Osteoblast (primary cell): ENCODE measurements at places on chromosomes 7 and 10. TPM values are rescaled to one million over a fixed set of nuclear protein-coding genes. Genes with fewer than 3 reads are reported as not detected.
A peak's percentile ranks its signal among the peaks of the same experiment; 100 is the strongest.

DNA sequence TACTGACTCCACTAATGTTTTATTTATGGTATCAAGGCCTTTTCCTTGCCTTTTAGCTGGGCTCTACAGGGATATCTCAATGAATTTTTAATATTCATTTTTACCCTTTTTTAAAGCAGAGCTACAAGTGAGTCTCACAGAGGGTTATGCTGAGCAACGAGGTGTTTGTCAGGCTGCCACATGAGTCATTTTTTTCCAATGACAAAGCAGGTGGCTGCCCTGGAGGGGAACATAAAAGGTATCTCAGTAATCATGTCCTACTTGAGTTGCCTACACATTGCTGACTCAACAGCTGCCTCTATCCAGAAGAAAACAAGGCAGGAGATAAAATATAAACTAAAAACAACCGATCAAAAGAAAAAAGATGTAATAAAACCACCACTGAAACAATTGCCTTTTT is 1004.9 kb upstream of the POT1 start:
- DNase-seq = no peak

Gene WEE2
- total RNA-seq = not detected in 2 replicates

DNA sequence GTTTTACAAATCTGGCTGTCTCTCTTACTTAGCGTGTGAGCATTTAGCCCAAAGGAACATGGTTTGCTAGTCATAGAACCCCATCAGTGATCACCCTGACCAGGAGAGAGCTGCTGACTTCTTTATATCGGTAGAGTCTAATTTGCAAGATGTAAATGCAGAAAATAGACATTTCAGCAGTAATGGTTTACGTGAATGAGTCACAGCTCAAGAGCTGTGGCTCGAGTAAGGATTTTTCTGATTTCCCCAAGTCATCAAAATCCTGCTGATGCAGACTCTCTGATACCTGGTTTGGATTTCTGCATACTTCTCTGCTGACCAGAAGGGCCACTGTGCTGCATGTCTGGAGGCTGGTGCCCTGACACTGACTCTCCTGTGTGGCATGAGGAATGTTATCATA is 25.7 kb downstream of the NUB1 start:
- DNase-seq = peak; percentile 54

Gene EVX1
- not detected in 2 replicates for total RNA-seq

DNA sequence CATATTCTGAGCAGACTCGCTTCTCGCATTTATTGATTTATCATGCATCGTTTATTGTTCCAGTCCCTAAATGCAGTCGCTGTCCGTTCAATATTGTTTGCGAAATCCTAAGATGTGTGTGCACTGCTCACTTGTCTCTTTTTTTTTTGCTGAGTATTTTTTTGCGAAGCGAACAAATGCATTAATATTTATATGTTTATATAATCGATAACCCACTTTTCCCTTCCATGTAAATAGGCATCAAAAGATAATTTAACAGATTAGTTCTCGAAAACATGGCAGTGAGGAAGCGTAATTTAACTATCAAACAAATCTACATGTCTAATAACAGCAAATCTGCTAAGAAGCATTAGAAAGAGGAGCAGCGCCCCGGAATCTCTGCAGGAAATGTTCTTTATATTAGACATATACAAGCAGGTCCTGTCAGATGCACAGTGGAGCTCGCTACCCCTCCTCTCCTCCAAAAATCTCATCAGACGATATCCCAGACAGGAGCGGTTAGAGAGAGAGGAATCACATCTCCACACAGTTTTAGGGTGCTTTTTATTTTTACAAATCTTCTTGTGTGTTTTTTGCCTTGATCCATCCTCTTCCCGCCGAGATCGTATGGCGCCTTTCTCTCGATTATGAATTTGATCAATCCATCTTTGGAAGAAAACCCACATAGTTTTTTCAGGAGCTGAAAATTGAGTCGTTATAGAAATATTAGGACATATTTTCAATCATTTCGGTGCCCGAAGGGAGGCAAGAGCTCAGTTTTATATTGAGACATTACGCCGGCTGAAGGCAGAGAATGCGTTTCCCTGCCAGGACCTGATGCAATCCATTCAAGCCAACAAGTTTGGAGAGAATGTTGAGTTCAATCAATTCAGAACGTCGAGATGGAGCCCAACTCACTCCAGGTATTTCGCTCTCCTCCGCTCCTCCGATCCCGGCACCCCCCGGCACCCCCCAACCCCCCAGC is at the start of gene ARID5B:
ARID5B (plus strand) TSS at position 871 of the 964 bp plus-strand sequence; CDS start at position 882, 11 bp downstream.
- DNase-seq = peak; percentile 84

- DNase-seq = peak; percentile 94
Observed at GRCh38 chr7:139776486-139777132, 1.2 kb downstream of the HIPK2 start.

- DNase-seq = no peak
Observed at GRCh38 chr7:363626-364025, 73.7 kb downstream of the FOXL3 start.

- no peak for DNase-seq
Observed at GRCh38 chr10:57785546-57785945, 482.1 kb downstream of the IPMK start.

DNA sequence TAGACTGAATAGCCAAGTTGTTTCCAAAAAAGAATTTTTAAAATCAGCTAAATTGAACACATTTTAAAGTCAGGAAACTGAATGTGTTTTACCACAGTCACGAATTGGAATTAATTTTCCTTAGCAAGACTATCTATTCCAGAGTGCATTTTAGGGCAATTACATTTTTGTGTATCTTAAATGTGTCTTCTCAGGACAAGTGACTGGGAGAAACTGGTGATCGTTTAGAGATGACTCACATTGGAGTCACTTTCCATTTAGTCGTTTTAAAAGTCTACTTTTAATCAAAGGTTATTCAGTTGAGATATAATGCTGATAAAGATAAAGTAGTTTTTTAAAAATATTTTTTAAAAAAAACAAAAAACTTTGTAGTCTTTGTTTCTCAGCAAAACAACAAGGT is 191.7 kb upstream of the SLC26A5 start:
- DNase-seq = no peak

- DNase-seq = peak; percentile 91
Observed at GRCh38 chr10:3239066-3239919, 66.7 kb upstream of the PITRM1 start.

GRCh38 chr10:132470410-132471124 is 67.0 kb upstream of the INPP5A start:
- peak; percentile 43 for DNase-seq

Gene KCND2
- 6.5 and 9.4 TPM in 2 replicates for total RNA-seq

- no peak for DNase-seq
Observed at GRCh38 chr10:70593513-70593890, 9.0 kb downstream of the PRF1 start.

DNA sequence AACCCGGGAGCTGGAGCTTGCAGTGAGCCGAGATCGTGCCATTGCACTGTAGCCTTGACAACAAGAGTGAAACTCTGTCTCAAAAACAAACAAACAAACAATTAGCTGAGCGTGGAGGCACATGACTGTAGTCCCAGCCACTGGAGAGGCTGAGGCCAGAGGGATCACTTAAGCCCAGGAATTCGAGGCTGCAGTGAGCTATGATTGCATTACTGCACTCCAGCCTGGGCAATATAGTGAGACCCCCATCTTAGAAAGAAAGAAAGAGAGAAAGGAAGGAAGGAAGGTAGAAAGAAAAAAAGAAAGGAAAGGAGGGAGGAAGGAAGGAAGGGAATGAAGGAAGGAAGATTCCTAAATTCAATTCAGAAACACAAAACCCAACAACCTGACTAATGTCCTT is 141.3 kb upstream of the TNRC18 start:
- no peak for DNase-seq

DNA sequence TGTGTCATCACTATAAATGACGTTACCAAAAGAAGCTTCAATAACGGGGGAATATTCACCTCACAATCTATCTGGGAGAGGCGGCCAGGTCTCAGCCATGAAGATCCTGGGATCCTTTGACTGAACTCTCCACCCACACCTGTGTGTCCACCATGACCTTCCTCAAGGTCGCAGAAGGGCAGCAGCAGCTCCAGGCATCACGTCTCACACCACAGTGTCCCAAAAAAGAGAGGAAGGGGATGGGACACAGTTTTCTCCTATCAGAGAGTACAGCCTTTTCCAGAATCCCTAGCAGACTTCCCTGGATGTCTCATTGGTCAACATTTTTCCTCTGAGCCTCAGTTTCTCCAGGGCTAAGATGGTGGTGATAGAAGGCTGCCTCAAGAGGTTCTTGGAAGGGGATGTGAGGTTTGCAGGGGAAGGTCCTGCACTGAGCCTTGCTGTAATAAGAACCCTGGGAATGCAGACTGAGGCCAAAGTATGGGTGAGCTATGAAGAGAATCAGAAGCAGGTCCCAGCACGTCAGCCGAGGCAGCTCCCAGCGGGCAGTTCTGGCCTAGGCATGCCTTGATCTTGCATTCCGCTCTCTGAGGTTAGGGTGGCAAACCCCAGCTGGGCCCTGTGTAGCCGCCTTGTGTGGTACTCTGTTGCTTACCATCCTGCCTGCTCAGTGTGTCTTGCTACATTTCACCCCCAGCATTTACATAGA is 63.8 kb downstream of the COL26A1 start:
- DNase-seq = peak; percentile 41

DNA sequence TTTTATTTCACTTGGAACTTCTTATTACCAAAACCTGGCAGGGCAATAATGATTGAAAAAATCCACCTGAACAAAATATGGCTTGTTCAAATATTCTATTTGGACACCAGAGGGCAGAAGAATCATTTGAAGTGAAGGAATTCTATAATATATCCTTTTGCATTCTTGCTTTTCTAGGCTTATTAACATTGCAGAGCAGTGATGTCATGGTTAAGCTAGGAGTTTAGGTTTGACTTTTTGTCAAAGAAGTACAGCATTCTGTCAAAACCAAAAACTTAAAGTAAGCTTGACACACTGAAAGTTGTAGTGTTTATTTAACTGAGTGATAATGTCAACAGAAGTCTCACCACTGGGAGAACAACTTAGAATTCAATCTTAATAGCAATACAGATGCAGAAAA is 156.0 kb downstream of the SEMA3D start:
- DNase-seq = peak; percentile 14

DNA sequence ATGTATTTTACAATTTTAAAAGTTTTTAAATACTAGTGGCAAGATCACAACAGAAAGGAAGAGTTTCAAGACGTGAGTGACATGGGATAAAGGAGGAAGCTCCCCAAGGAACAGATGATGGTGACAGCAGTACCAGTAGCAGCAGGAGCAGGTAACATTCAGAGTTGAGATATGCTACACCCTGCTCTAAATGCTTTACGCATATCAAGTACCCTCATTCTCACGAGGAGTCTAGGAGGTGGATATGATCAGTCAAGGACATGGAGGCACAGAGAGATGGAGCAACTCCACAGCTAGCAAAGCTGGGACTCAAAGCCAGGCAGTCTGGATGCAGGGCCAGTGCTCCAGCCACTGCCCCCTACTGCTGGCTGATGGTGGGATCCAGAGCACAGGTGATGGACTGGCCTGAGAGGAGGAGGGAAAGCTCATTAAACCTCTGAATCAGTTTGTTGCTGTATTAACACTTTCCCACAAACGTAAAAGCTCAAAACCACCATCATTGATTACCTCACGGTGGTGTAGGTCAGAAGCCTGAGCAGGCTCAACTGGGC is 17.5 kb downstream of the RP9 start:
- DNase-seq = no peak

DNA sequence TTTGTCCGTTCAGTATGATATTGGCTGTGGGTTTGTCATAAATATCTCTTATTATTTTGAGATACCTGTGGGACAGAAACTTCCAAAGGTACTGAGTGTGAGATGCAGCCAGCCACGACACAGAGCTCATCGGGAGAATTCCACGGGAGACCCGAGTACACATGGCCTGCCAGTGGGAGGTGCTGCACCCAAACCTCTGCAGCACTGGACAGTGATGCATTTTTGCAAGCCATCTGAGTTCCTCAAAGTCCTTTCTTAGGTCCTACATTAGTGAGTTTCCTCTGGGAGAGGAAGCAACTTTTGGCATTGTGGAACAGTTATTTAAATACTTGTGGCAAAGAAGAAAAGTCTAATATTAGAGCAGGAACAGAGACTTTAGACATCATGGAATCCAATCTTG is 77.5 kb downstream of the ARID5B start:
- DNase-seq = no peak

Gene VPS41
- 78.5 and 107 TPM in 2 replicates for total RNA-seq

- DNase-seq = no peak
Observed at GRCh38 chr7:110808361-110808760, 282.6 kb upstream of the LRRN3 start.

- peak; percentile 23 for DNase-seq
Observed at GRCh38 chr7:68015122-68015977, 1018.7 kb downstream of the TYW1 start.
